ENCODE measurements at places on chromosomes 7 and 10.
A peak's percentile ranks its signal among the peaks of the same experiment; 100 is the strongest.

DNA sequence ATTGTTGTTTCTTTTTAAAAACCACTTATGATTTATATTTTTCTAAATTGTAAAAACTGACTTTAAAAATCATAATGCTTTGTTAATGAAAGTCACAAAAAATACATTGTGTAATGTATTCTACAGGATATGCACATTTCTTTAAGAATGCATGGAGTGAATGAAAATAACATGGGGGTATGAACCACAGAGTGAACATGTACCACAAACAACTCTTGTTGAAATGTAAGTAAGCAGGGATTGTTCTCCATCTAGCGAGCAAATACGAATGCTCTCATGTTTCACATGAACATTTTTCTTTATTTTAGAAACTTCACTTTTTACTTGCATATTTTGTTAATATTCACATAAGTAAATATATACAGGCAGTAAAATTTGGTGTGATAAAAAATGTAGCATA is 35.6 kb upstream of the LAMB4 start:
- DNase-seq = no peak

DNA sequence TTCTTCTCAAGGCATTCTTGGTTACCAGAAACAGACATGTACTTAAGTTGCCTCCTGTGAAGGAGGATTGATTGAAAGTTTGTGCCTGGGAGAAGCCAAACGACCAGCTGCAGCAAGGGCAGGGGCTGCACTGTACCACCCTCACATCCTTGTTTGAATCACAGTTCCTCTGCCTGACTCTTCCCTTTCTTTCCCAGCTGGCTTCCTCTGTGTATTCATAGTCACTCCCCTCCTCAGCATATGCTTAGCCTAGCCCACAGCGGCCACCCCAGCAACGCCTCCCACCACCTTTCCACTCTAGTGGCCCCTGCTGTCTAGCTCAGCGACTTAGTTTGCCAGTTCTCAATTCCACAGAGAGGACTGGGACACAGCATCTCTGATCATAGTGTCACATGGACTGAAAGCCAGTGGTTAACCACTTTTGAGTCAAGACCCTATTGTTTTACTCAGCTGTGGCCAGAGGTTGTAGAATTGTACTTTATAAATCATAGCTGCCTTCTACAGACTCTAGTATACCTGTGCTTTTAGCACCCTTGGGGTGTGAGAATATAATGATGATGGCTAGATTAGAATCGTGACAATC is 643.0 kb downstream of the SUGCT start:
- no peak for DNase-seq

DNA sequence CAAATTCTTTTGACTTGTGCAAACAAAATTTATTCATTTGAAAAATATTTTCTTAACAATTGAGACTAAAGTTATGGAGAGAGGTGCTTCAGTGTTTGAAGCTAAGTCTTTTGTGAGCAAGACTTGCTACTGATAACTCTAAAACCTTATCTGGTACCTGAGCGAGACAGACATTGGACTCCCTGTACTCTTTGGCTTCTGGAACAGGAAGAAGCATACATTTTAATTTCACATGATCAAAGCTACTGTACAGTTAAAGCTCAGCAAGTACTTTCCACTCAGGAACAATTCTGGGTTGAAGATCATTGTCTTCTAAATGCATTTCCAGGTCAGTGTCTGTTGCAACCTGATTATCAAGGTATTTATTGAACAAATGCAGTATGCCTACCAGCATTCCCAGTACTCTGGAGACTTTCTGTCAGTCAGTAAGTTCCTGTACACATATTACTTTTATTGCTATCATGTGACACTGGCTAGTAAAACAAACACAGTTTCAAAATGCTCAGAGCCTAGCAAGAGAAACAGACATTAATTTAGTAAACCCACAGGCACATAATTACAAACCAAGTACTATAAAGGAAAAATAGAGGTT is 42.4 kb downstream of the CABCOCO1 start:
- no peak for DNase-seq

DNA sequence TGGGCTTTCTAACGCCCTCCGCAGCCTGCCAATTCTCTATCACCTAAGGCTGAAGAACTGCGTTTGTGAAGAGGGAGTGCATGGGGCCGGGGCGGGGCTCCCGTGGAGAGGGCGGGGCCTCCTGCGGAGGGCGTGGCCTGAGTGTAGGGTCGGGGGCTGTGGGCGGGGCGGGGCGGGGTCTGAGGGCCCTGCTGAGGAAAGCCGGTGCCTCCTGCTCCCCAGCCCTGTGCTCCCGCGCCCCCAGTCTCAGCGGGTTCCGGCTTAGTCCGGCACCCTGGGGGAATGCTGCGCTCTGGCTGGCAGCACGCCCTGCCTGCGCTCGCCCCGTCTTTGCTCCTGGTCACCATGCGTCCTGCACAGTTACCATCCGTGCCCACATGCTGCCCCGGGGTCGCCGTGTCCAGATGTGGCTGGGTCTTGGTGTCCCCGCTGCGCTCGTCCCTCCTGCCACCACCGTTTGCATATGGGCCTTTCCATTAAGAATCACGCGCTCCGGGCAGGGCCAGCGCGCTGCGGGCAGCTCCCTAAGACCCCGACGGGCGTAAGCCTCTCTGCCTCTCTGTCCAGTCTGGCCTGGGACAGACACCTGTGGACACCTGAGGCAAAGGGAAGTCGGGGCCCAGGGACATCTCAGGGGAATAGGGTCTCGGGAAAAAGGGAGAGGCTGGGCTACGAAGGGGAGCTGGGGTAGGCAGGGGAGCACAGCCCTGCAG is 144.0 kb upstream of the RET start:
- peak; percentile 69 for DNase-seq

GRCh38 chr7:41508755-41509154 is 194.1 kb downstream of the INHBA start:
- no peak for DNase-seq

GRCh38 chr7:42222891-42223290 is 14.1 kb downstream of the GLI3 start:
- DNase-seq = no peak

DNA sequence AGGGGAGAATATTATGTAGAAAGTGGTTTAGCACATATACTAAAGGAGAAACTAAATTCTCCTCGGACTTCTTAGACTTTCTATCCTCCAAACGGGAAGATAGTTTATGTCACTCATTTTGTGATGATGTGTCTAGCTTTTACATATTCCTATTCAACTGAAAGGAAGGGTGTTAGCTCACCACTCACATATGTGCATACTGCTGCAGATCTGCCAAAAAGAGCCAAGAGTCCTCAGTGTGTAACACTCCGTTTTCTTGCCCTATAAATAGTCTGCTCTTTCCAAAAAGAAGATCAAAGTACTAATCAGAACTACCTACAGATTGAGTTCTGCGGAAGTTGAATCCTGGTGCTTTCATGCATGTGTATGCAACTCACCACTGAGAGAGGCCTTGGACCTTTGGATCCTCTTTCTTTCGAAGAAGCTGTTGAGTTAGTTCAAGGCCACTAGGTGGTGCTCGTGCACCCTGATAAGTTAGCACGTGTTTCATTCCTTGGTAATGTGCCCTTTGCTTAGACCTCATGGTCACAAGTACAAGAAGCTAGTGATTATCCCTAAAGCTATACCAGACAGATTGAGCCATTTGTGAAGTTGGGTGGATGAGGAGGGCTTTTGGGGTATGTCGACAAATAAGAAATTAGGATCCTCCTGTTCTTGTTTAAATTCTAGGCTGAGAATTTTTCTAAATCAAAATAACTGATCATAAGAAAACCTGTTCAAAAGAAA is 14.1 kb downstream of the YAE1 start:
- DNase-seq = peak; percentile 46

GRCh38 chr10:76453997-76454396 is 1022.6 kb downstream of the LRMDA start:
- no peak for DNase-seq

- DNase-seq = no peak
These were observed 131.1 kb downstream of the TAX1BP1 start for GRCh38 chr7:27871086-27871485.

DNA sequence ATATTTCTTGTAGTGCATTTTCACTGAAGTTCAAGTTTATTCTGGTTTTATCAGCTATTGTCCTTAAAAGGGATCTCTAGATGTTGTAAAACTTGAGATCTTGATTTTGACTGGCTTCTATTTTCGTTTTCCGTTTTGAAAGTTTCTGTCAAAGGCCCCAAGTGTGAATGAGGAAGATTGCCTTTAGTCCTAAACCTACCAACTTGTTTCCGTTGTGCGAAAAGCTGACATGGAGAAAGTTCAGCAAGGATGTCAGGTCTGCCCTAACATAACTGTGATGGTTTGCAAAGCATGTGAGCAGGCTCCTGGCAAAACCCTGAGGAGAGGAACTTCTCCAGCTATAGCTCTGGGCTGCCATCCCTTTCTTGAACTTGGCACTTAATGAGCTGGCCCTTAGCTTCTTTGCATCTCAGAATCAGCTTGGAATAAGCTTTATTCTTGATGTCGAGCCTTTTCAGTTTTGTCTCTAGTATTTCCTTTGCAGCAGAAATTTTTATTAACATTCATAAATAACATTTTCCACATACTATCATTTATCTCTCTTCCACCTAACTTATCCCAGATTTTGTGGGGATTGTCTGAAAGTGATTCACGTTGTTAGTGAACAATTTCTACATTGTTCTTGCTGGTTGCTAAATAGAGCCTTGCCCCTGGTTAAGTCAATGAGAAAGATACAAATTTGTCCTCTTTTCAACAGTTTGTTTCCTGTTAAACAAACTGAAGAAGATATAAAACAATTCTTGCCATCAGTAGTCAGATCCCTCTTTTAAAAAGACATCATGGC is 559.4 kb downstream of the SUGCT start:
- no peak for DNase-seq

GRCh38 chr7:108308903-108309302 is 147.3 kb downstream of the NRCAM start:
- DNase-seq = no peak

- DNase-seq = no peak
These were observed 2.5 kb downstream of the TRIM8 start for GRCh38 chr10:102646610-102647442.

GRCh38 chr10:122503886-122504609 is 42.7 kb downstream of the HTRA1 start:
- DNase-seq = no peak

DNA sequence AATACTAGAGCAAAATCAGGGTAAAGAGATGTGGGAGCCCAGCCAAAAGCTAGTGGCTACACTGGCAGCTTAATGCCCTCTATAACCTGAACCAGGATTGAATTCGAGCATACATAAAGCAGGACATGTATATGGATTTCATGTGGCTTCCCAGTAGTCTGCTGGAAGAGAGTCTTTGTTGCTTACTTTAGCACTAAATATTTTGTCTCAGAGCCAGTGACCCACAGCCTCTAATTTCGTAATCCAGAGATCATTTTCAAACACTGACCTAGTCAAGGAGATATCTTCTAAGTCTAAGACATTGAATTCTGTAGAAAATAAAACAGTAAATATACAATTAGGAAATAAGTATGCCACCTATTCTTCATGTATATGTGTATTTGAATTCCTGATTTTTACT is 64.2 kb upstream of the GNAI1 start:
- no peak for DNase-seq

DNA sequence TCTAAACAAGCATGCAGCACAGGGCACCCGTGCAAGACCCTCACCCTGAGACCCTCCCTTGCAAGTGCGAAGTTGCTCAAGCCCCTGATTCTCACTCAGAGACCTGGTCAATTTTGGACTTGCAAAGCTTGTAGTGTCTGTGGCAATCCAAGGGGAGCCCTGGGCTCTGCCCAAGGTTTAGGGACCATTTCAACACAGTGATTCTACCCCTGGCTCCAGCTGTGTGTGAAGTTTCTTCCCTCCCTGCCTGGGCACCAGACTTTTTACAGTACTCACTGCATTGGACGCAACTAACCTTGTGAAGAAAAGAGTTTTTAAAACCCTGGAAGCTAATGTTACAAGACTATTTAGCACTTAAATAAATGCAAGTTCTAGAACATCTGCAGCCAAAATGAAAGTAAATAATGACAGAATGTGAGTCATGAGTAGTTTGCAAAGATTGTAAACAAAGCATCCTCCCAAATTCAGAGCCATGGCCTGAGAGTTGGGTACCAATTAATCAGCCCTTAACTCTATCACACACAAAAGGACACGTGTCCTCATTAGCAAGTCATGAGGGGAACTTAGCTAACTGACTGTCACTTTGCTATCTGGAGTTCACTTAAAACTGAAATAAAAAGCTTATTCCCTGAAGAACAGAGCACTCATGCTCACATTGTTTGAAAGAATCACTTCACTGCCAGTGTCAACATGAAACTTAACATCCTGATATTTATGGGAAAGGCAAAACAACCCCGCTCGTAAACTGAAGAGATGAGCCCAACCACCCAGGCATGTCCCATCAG is 48.1 kb downstream of the RGS10 start:
- DNase-seq = no peak

DNA sequence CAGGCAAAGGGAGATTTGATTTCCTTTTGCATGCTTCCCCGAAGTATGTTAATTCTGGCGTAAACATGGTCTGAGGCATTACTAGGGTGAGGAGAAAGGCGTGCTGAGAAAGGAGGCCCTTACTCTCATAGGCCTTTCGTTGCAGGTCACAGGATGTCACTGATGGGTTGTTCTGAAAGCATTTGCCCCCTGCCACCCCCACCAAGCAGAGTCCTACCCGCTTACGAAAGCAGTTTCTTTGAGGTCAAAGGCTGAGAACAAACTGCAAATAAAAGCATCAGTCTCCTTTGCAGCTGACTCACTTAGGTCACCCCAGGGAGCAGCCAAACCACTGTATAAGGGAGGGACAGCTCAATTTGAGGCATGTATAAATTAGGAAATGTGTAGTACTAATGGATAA is 57.1 kb downstream of the BPGM start:
- DNase-seq = no peak

GRCh38 chr7:20280475-20281351 is 50.0 kb upstream of the ITGB8 start:
- DNase-seq = no peak

- DNase-seq = no peak
These were observed 17.5 kb upstream of the LYZL2 start for GRCh38 chr10:30647089-30647488.

DNA sequence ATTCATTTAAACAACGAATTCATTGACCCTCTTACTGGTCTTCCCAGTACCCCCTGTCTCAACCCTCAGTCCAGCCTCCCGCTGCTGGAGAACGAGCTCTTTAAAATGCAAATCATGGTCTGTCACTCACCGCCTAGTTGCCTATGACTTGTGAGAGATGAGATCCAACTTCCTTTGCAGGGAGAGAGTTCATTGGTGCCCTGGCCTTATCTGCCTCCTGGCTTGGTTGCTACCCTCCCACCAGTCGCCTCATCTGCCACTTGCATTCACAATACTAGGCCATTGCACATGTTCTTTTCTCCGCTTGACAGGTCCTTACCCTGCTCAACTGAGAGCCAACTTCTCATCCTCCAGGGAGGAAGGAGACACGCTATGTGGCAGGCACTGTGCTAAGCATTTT is 54.0 kb upstream of the MXI1 start:
- DNase-seq = no peak

DNA sequence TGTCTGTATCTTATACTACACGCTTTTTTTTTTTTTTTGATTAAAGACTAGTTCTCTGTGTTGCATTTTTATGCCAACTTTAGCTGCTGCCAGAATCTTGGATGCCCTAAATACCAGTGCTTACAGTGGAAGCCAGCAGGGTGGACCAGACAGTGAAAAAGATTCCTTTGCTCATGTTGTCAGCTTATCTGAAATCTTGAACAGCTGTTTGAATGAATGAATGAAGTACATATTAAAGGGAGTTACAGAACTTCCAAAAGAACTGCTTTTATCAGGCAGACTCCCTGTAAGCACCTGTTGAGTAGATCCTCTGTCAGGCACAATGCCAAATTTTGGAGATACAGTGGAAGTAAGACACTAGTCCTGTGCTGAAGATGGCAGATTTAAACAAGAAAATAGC is 184.9 kb downstream of the PPP1R9A start:
- DNase-seq = no peak

- DNase-seq = no peak
These were observed 24.6 kb upstream of the ITGA8 start for GRCh38 chr10:15744217-15744865.

GRCh38 chr10:78719276-78719675 is 349.5 kb upstream of the ZMIZ1 start:
- DNase-seq = no peak
